ENCODE measurements at places on chromosomes 4 and X.

GRCh38 chr4:1600811-1601532 lies 83.1 kb downstream of the FAM53A start:
- DNase-seq: no peak

DNA sequence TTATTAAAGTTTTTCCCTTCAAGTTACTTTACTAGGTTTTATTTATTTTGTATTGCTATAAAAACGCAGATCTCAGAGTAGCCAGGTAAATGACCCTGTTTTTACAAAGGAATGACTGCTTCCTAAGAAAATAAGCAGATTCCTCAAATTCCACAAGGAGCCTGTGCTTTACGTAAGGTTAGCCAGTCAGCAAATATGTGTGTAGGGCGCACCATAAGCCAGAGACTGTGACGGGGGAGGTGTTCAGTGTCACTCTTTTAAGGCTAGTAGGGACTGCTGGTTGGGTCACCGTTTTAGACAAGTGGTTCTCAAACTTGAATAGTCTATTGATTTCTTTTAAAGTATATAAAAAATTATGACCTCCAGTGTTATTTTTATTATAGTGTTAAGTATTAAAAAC lies 119.9 kb downstream of the ANK2 start:
- no peak for DNase-seq

DNA sequence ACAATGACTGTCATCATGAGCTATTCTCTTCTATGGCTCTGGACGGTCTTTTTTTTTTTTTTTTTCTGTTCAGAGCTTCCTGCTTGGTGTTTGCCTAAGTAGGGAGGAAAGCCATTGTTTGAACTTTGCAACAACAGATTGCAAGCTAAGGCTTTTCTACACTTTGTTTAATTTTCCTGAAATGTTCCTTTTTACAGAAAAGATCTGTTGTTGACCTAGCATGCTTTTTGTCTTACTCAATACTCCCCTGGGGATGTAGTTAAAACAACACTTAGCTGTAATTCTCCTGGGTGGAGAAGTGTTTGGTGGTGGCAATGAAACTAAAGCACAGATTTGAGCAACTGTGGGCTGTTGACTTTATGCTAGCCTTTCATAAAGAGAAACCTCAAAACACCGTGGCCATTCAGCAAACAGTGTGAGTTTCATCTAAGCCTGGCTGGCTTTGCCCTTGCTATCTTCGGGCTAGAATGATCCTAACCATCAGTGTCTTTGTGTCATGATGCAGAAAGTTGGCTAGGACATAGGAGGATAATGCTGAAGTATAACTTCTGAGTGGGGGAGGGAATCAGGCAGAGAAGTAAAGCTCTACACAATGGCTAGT lies 110.5 kb downstream of the ANXA3 start:
- DNase-seq: peak; percentile 64

DNA sequence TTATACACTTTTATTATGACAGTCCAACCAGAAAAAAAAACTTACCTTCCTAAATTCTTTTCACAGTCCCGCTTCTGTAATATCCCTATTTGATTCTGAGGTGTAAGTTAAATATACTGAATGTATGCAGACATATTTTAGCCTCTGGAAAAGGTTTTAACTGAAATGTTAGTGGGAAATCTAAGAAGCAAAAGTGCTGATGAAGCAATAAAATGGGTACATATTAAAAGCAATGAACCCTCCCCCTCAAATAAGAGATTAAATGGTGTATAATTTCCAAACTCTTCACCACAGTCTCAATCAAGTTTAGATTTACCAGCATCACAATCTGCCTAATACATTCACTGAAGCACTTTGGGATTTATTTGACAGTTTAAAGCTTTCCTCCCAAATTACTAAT lies 688.3 kb upstream of the DIAPH2 start:
- DNase-seq: no peak

GRCh38 chr4:149706942-149707341 lies 108.7 kb downstream of the IQCM start:
- no peak for DNase-seq

DNA sequence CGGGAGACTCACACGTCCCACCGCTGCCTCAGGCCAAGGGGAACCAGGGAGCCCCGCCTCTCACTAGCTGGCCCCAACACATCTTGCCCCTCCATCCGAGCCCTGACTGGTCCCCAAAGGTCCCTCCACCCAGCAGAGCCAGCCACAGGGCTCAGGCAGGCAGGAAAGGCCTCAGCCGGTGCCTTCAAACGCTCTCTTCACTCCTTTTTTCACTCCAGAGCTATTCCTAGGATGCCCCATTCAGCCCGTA lies 1.5 kb upstream of the ARHGAP4 start:
- no peak for DNase-seq
